ENCODE measurements at places on chromosomes 6 and 20. TPM values are rescaled to one million over a fixed set of nuclear protein-coding genes. Genes with fewer than 3 reads are reported as not detected.

- DNase-seq: no peak
Measured at GRCh38 chr20:57124800-57125517, 141.5 kb downstream of the BMP7 start.

CYP21A2 gene
- 0.12 TPM for total RNA-seq

GRCh38 chr20:6582449-6582848 lies 185.0 kb upstream of the BMP2 start:
- DNase-seq: no peak

DNA sequence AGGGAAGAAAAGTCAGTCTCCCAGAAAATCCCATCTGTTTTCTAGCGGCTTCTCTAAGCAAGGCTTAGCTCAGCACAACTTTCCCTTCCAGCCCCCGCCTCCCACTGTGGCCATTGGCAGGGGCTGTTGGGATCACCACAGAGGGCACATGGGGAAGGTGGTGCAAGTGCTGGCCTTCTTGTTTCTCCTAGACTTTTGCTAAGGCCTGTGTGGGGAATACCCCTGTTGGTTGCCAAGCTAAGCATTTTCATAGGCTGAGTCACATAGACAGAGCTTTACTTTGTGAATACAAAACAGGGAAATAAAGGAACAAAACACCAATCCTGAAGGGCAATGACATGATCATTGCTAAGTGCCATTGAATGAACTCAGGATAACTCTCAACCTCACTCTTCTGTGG lies 32.4 kb upstream of the TIAM2 start:
- DNase-seq: no peak

ERVFRD-1 gene
- total RNA-seq: not detected

CPXM1 gene
- total RNA-seq: 0.12 TPM

SNRPB gene
- total RNA-seq: 291 TPM

DNA sequence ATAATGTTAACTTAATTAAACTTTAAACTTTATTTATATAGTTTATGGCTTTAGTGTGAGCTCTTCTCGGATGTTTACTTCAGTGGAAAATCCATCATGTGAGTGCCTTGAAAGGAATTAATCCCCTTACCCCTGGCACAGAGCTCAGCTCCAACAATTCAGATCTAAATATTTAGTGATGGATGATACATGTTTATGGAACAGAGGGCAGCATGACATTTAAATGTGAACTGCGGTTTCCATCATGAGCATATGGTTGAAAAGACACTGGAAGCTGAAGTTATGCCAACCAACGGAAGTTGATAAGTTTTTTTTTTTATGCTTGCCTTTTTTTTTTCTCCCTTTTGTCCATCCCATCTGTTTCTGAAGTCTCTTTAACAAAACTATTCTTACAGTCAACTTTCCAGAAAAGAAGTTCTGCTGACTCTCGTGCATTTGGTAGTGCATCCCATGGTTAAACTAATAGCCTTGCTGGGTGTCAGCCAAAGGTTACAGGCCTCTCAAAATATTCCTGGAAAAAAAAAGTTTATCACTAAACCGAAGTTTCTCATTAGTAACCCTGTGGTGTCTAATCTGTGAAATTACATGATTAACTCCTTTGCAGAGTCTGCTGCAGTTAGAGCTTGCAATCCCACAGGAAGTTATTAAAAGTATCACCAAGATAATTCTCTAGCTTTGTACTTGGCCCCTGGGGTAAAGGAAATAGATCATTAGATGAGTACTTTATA lies 243.9 kb upstream of the TCF21 start:
- no peak for DNase-seq

- no peak for DNase-seq
Measured at GRCh38 chr20:59802018-59802417, 131.4 kb downstream of the SYCP2 start.

DNA sequence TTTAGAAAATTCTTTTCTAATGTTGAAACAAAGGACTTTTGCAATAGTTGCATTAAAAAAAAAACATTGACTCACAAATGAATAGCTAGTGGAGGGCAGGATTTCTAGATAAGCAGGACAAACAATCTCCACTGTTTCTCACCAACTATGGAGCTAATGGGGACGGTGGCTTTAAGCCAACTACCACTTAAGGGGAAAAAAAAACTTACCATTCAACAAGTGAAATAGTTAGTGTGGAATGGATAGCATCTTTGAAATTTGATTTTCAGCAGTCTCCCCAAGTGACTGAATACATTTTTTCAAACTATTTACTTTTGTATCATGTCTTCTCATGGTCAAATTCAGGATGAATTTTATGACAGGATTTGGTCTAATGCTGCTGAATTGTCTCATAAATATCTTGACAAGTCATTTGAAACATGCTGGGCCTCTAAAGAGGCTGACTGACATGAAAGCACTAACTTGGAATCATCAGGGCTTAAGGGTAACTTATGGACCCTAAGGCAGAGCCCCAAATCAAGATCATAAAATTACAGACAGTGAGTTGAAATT lies 100.5 kb downstream of the EYA4 start:
- no peak for DNase-seq

DNA sequence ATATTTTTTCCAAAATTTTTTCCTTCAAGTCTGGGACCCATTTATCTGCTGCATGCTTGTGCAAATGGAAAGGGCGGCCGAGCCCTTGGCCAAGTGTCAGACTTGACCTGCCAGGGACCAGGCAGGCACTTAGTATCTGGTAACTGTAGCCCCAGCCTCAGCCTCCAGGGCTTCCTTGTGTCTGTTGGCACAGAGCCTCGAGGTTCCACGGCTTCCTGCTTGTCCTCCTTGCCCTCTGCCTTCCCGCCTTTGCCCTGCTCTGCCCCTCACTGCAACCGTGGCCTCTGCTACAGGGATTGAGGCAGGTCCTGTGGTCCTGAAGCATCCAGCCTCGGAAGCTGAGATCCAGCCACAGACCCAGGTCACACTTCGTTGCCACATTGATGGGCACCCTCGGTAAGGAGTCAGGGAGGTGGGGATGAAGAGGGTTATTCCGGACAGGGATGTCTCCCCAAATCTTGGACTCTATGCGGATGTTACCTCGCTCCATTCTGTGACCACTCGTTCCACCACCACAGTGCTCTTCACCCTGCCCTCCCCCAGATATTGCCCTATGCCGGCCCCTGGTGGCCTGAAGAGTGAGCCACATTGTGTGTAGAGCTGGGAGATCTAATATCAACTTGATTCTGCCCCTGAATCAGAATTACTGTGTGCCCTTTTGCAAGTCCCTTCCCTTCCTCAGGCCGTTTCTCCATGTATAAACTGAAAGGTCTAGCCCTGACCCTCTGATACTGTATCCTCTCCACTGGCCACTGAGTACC lies 41.5 kb upstream of the SRF start:
- DNase-seq: peak; percentile 29

- no peak for DNase-seq
Measured at GRCh38 chr6:159853754-159854153, 37.0 kb upstream of the MAS1 start.

DNA sequence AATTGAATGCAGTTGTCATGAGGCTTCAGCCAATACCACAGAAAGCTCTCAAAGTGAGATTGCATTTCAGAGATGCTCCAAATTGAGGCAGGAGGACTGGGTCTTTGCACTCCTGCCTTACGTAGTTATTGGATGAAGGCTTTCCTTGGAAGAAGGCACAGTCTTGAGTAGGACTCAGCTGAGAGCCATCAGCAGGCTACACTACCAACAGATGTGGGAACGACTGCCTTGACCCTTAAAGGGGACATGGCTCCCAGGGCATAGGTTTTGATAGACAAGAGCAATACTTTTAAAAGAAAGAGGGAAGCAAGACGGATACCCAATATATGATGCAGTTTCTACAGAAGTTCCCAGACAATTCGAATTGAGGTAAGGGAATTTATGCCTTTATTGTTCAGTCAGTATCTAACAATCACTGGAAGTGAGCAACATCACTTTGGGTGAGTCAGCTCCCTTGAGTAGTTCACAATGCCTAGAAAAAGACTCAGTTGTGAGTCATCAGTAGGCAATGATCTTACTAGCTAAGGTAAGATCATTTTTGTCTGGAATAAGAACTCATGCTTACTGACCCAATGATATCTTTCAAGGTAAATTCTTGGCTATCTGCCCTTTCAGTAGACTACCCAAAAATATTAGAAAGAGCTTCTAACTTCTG lies 390.8 kb downstream of the GJA1 start:
- DNase-seq: no peak

TRIM31 gene
- total RNA-seq: not detected

DNA sequence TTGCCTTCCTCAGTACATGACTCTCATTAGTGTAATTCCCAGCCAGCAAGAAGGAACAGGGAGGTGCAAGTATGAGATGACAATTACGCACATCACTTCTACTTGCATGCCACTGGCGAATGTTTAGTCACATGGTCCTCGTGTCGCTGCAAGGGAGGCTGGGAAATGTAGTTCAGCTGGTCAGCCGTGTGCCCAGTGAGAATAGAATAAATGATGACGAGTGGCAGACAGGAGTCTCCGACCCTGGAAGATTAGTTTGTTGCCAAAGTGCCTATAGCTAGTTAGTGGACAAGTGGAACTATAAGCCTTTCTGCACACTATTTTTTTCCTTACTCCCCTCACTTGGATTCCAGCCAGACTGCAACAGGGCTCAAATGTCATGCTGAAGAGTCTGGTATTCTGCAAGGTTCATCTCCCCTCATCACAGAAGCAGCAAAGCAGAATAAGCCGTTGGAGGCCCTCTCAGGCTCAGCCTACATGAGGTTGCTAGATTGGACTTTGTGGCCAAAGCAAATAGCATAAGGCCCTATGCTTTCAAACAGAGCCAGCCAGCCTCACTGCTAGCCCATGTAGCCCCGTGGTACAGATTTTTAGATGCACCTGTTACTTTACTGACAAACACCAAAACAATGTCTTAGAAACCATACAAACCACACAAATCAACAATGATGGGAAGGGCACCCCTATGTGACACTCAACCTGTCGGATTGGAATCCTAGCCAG lies 9.7 kb downstream of the LINC00237 start:
- DNase-seq: no peak

All from activated CD4-positive, alpha-beta T cell treated with anti-CD3 and anti-CD28 coated beads, Interleukin-2, amount 10 ng/mL, durations not matched to agents 7 days and 5 days (primary cell).